ENCODE measurements at places on chromosomes 6 and 20.

DNA sequence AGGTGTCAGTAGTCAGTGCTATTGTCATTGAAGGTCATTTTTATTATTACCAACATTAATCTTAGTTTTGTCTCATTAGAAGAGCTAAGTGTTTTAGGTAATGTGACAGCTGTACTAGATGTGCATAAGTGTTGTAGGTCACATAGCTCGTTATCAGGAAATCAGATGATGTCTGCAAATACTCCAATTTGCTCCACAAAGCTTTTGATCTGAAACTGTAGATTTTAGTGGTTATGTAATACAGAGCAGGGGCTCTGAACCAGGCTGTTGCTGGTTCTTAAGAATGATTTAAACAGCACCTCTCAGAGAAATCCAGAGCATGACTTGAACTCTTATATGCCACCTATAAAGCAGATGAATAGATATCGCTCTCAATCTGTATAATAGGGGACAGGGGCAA is 2.5 kb downstream of the IL17F start:
- no peak for DNase-seq

GRCh38 chr6:150406948-150407347 is 38.1 kb downstream of the IYD start:
- no peak for DNase-seq

DNA sequence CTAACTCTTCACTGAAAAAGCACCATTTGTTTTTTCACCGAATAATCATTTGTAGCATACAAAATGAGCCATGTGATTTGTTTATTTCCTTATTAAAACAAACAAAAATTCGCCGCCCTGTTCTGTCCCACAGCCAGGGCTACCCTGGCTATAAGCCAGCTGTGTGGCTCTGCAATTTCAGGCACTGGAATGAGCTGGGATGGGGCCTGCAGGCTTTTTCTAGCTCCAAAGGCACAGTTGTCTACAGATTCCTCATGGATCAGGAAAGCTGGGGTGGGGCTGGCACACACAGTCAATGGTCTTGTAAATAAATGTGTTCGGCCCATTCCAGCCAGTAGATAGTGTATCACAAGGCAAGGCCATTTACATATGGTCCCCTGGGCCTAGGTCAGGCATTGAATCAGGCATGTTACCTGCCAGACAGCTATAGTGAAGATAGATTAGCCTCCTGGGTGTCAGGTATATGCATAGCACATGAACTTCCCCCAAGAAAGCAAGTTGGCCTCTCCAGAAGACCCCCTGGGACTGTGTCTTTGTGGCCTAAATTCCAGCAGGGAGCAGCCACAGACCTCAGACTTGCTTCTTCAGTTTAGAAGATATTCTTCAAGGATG is 608.9 kb downstream of the MAFB start:
- no peak for DNase-seq

GRCh38 chr20:10654250-10654610 is 19.6 kb downstream of the JAG1 start:
- DNase-seq = no peak

- no peak for DNase-seq
Observed at GRCh38 chr6:98047871-98048270, 764.9 kb upstream of the MMS22L start.

- no peak for DNase-seq
Observed at GRCh38 chr20:58449681-58450221, 60.7 kb downstream of the VAPB start.

GRCh38 chr20:33751775-33752174 is 20.0 kb downstream of the ZNF341 start:
- DNase-seq = no peak

DNA sequence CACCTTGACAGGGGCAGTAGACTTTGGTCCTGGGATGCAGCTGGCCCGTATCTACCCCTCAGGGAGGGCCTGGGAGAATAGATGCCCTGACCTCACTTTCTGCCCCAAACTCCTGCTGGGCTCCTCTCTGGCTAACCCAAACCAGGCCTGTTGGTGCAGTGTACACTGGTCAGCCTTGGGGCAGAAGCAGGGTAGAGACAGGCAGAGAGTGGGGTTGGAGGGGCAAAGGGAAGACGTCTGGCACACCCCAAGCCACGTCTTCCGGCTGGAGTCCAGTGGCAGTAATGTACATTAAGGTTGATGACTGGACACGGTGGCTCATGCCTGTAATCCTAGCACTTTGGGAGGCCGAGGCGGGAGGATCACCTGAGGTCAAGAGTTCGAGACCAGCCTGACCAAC is 9.3 kb downstream of the DDR1 start:
- no peak for DNase-seq

DNA sequence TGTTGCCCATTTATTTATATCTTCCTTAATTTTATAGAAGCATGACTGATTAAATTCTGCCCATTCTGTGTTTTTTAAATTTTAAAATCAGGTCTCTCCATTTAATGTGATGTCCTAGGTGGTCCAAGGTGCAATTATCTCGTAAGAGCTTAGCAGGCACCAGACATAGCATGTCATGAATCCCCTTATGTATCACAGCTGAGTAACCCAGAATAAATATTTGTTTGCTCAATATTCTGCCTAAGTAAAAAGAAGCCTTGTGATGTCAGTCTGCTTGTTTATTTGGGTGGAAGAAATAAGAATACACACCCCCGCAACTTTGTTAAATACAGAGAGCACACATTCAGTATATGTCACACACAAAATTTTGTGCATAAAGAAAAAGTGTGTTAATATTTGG is 211.3 kb downstream of the FARS2 start:
- no peak for DNase-seq

GRCh38 chr20:33673410-33674293 is 576 bp downstream of the NECAB3 start:
- DNase-seq = no peak

DNA sequence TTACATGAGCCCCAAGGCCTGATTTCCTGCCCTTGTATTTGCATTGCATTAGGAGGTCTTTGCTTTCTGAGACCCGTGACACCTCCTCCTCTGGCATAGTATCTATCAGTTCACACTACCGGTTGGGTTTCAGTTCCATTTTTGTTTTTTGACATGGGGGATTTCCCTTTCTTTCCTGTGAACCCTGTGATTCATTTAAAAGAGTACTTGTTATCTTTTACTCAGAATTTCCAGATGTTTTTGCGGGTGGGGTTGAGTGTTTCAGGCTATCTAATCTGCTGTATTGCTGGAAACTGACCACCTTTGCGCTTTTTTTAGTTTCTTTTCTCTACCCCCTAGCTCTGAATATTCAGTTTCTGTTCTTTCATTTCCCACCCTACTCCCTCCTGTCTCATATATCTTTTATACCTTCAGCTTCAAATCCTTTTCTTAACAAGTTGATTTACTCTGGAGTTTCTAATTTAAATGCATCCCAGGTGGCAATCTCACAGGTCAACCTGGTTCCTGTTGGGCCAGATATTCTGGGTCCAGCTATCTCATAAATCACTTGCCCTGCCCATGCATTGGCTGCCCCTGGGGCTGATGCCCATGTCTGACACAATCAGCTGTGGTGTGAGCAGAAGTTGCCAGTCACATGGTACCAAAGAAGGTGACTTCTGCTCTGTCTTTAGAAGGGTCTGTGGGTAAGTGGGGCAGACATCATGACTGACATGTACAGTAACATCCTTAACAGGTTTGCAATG is 14.3 kb upstream of the NCOA3 start:
- DNase-seq = peak; percentile 49

- no peak for DNase-seq
Observed at GRCh38 chr6:132866762-132867449, 52.5 kb downstream of the RPS12 start.

DNA sequence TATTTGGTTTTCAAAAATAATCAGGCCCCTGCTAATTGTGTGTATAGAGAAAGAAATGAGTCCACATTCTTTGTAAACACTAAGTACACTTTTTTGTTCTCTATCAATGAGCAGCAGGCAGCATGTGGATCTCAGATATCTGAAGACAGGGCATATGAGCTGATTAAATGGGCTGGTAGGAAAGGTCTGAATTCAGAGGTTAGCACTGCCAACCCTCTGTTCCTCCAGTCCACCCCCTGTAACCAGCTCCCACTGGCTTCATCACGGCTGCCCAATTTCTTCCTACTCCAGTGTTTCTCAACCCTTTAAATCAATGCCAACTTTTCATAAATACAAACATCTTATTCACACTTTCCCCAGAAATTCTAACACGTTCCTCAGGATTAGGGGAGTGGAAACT is 128.5 kb downstream of the TPBG start:
- no peak for DNase-seq

DNA sequence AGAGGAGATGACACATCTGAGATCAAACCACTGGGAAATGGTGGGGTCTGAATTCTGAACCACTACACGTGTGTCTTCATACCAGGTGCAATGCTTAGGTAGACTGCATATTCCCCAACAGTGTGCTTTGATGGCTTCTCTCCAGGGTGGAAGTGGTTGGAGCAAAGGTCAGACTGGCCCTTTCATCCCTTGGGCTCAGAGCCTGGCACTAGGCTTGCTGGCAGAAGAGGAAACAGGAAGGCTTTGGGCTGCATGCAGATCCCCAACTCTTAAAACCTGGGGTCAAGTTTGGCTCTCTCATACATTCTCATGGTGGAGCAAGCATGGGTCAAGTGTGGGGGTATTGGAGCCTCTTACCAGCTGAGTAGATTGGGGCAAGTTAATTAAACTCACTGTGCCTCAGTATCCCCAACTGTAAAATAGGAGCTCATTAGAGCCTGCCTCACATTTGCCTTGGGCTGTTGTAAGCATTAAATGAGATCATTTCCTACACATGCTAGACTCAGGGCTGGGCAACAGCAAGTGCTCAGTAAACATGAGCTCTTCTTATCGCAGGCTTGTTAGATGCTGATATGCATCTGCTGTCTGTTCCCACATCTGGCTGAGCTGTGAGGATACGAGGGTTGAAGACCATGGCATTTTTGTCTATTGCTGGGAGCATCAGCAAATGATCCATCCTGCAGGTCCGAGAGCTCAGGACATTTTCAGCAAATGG is 51.6 kb upstream of the FAM83D start:
- DNase-seq = no peak

DNA sequence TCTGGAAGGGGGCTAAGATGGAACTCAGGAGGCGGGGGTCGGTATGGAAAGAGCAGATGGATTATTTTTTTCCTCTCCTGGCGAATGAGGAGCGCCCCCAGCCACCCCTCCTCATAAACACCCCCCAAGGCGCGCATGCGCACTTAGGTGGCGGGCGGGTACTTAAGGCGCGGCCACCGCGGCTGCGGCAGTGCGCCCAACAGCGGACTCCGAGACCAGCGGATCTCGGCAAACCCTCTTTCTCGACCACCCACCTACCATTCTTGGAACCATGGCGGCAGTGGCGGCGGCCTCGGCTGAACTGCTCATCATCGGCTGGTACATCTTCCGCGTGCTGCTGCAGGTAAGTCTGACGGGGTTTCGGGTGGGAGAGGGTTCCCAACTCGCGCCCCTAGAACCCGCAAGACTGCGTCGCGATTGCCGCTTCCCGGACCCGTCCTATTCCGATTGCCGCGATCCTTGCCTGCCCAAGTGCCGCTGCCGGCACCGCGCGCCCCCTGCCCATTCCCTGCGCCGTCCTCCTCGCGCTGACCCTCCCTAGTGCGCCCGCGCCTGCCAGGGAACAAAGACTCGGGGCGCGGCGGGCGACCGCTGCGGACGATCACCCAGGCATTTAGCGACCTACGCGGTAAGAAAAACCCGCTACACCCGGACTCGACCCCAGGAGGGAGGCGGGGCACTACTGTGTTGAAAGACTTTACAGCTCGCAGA is at the start of gene NNAT:
Gene NNAT, plus strand, starts transcription at position 190 of the 711 bp plus-strand sequence. Its CDS starts 82 bp downstream, at position 272.
- DNase-seq = no peak

DNA sequence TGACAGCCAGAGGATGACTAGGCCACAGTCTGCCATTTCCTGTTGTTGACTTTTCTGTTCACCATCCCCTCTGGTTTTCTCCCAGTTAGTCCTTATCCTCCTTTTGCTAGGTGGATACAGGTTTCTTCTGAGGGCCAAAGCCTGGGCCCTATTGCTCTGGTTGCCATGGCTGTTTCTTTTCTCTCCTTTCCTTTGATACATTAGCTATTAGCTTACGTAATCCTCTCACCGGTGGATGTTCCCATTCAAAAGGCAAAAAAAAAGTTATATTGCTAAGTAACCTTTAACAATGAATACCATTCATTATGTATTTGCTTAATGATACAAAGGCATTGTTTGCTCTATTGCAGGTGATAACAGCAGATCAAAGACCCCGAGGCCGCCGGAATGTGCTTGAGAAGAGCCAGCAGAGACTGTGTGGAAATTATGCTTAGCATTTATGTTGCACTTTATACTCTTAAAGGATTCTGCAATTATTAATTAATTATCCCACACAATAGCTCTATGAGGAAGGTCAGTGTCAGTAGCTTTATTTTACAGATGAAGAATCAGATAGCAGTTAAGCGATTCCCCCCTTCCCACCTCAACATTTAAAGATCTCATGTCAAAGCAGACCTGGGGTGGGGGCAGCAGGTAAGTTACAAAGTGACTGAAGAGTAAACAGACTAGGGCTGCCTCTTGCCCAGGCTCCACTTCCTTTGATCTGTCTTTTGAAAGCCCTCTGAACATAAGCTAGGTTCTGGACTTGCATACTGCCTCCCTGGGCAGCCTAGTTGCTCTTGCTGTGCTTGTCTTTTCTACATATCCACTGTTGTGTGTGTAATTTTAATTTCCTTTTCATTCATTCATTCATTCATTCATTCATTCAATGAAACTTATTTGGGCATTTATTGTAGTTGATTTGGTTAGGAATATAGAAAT is 14.5 kb upstream of the TFB1M start:
- DNase-seq = no peak

DNA sequence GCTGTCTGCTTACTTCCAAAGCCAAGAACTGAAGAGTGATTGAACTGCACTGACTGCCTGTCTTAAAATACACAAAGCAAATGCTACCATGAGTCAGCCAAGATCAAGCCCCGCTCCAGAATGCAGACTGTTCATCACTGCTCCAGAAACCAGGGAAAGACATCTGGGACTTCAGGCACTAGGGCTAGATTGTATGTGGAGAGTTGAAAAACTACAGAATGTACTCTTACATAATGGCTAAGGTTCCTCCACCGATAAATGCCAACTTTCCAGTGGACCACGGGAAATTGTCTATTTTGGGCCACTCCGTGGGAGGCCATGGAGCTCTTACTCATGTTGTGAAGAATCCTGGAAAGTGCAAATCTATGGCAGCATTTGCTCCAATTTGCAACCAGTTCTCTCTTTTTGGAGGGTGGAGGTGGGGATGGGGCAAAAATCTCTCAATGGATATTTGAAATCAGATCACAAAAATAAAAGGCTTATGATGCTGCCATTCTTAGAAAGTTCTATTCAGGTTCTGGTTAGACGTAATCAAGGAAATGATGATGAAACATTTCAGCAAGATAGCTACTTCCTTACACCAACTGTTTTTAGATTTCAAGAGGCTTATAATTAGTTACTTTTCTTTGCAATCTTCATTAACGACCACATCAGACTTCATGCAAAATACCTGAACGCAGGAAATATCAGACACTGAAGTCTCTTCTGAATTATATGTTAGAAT is 11.8 kb upstream of the CAP2 start:
- no peak for DNase-seq

DNA sequence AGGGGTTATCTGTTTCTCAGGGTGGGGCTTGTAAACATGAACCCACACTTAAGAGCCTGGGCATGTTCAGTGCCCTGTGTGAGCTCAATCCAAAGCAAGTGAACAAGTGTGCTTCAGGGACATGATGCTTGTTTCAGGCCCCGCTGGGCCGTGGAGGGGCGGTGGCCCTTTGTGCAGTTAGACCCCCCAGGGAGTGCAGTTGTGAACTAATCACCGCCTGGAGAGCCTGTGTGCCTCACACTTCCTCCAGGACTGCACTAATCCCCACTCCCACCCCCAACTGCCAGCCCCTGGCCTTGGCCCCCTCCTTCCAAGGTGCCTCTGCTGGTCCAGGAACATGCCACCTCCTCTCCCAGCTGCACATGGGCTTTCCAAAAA is 58.1 kb downstream of the RREB1 start:
- DNase-seq = no peak

Measured in stimulated activated CD8-positive, alpha-beta memory T cell treated with anti-CD3 and anti-CD28 coated beads, Interleukin-4, amount 100 ng/mL, for 4 hours (primary cell).